ENCODE measurements at places on chromosomes 1 and 21.

DNA sequence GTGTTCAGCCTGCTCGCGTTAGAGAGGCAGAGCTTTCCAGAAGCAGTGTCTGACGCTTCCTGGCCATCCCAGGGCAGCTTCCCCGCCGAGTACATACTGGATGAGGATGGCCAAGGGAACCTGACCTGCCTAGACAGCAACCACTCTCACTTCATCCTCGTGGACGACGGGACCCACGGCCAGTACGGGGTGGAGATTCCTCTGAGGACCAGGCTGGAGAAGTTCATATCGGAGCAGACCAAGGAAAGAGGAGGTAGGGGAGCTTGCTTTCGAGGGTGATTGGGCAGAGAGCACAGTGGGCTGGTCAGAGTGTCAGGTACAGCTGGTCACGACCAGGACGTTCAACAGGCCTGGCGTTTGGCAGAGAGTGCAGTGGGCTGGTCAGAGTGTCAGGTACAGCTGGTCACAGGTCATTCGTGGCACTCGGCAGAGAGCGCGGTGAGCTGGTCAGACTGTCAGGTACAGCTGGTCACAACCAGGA lies 22.4 kb downstream of the TRPM2 start:
- DNase-seq, result no peak

- no peak for DNase-seq
Measured at GRCh38 chr1:244100704-244101453, 49.8 kb downstream of the ZBTB18 start.

DNA sequence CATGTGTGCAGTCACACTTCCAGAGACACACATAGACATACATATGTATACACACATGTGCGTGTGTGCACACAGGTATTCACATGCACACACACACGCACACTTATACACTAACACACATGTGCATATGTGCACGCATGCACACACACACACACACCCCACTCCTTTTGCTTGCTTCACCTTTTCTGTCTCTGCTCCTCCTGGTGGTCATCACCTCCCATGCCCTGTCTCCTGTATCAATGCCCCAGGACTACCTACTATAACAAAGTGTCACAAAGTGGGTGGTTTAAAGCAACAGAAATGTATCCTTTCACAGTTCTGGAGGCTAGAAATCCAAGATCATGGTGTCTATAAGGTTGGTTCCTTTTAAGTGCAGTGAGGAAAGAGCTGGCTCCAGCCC lies 27.4 kb downstream of the ETS2 start:
- DNase-seq, result no peak

DNA sequence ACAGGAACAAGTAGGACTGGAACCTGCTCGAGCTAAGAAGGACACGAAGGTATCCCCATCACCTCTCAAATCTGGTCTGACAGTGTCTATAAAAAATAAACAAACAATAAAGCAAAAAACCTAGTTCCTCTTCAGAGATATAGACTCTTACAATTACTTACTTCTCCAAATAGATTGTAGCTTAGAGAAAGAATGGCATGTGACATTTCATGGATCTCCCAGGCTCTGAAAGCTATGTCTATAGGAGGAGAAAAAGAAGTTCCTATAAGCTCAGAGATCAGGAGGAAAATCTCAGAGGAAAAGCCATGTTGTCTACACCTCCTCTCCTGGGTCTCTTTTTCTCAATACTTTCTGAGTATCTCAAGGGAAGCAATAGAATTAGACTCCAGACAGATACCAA lies 12.3 kb upstream of the OR10J5 start:
- no peak for DNase-seq

- DNase-seq, result no peak
Measured at GRCh38 chr21:37139902-37140301, 66.8 kb downstream of the TTC3 start.

DNA sequence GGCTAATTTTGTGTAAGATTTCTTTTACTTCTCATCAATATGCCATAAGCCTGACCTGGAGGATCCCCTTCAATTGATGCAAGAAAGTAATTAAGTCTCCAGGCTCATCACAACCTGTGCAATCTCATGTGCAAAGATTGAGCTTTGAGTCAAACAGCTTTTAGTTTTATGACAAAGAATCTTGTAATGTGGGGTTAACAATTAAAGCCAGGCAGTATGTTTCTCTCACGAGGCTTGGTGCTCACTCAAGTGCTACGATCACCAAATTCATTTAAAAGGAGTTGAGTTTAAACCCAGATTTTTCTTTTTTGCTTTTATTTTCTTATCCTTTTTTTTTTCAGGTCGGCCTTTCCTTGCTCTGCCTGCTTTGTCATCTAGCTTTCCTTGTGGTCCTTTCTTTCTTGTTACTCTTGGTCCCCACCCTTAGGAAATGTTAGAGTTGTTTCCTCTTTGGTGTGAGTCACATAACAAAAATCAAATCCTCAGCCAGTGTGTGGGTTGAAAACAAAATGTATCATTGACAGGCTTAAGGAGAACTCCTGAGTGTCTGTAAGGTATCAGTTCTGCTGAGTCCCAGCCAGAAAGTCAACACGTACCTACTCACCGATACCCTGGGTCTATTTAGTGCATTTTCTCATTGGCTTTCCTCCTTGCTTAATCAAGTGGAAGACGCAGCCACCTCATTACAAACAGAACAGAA lies 1037.2 kb downstream of the ADGRL2 start:
- DNase-seq, result no peak

- no peak for DNase-seq
Measured at GRCh38 chr1:8382608-8383505, 64.9 kb downstream of the SLC45A1 start.

- DNase-seq, result peak; percentile 42
Measured at GRCh38 chr1:192476802-192477298, 98.7 kb upstream of the RGS1 start.

- DNase-seq, result no peak
Measured at GRCh38 chr1:220338759-220339158, 66.5 kb upstream of the RAB3GAP2 start.

GRCh38 chr21:43331962-43332828 lies 94.7 kb downstream of the SIK1 start:
- no peak for DNase-seq

DNA sequence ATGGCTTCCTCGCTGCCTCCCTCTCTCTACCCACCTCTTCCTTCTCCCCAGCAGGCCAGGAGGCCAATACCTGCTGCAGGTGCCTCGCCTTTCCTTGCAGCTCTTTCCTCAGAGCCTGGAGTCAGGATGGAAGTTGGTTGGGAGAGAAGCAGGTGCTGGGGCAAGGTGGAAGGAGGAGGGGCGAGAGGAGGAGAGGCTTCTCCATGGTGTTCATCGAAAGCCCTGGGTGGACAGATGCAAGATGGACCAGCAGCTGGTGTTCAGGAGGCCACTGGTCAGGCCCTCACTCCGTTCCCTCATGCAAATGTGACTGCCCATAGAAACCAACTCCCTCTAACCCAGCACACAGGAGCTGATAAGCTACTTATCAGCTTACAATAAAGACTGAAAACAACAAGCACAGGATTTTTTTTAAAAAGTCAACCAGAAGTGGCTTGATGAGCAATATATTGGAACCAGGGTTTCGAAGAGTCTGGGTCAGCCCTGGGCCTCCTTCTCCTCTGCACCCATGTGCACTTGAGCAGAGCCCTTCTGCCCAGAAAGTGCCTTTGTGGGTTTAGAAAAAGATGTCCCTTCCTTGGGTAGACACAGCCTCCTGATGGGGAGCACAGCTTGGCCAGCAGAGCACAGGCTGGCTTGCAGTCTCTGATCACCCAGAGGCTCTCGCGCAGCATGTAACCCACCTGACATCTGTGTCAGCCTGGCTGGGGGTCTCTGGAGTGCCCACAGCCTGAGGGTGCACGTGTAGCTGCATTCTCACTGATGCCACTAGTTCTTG lies 16.6 kb upstream of the GSTM4 start:
- DNase-seq, result no peak

GRCh38 chr21:46189213-46189958 lies 5.1 kb upstream of the SPATC1L start:
- no peak for DNase-seq

DNA sequence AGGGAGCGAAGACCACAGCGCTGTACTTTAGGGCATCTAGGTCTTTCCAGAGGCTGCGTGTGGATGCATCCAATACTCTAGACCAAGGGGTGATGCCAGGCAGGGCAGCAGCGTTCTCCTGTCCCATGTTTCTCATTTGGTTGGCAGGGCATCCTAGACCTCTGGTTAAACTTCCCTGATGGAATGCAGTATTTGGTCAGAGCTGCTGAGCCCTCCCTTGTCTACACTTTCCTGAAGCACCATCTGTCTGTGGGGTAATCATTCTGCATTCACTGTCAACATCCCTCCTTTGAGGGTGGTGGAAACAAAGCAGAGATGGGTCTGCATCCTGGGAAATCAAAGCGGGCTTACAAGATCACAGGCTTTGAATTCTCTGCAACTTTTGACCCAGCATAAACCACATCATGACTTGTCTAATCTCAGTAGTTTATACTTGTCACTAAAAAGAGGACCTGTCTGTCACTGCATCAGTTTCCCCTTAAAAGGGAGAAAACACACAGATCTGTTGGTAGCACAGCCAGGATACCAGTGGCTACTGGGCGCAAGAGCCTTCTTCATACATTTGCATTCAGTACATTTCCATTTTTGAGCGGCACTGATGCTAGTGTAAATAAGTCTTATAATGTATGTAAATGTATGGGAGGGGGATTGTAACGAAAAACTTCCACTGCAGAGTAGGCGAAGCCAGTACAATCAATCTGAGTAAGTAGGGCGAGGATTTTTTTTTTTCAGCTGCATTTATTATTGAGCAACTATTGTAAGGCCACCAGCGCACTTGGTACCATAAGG lies 106.3 kb downstream of the GALNT2 start:
- no peak for DNase-seq

DNA sequence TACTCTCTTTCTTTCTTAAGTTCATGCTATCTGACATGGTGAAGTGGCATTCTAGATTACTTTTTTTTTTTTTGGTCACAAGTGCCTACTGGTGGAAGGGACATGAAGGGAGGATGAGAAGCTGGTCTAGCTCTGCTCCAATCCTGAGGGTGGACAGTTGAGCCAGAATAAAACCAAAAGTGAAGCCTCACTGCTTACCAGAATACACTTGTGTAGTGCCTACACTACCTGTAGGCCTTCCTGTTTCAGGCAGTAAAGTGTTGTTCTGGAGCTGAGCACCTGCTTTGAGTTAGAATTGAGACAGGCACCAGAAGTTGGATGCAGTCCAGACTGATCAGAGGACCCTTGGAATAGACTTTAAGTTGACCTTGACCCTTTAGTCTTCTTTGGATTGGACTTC lies 40.4 kb upstream of the APOBEC4 start:
- no peak for DNase-seq

GRCh38 chr1:211326528-211327345 lies at the start of gene TRAF5:
TSS of gene TRAF5 (plus strand) at chr1:211326833. CDS start at chr1:211353240, 26,407 bp downstream.
- no peak for DNase-seq

DNA sequence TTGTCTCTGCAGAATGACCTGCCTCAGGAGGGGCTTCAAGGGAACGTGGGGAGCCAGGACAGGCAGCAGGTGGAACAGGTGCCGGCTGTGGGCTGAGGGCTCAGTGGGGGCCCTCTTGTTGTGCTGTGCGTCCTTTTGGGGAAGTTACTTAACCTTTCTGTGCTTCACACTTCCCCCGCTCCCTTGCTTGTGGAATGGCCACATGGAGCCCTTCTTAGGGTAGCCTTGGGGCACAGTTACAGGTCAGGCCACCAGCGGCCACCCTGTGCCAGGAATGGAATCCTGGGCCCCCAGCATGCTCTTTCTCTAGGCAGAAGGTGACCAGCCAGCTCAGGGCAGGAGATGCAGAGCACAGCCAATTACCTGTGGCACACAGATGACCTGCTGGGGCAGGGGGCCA lies 2.6 kb downstream of the IKBKE start:
- DNase-seq, result no peak

- DNase-seq, result peak; percentile 69
Measured at GRCh38 chr1:25912076-25912831, 6.0 kb upstream of the STMN1 start.

DNA sequence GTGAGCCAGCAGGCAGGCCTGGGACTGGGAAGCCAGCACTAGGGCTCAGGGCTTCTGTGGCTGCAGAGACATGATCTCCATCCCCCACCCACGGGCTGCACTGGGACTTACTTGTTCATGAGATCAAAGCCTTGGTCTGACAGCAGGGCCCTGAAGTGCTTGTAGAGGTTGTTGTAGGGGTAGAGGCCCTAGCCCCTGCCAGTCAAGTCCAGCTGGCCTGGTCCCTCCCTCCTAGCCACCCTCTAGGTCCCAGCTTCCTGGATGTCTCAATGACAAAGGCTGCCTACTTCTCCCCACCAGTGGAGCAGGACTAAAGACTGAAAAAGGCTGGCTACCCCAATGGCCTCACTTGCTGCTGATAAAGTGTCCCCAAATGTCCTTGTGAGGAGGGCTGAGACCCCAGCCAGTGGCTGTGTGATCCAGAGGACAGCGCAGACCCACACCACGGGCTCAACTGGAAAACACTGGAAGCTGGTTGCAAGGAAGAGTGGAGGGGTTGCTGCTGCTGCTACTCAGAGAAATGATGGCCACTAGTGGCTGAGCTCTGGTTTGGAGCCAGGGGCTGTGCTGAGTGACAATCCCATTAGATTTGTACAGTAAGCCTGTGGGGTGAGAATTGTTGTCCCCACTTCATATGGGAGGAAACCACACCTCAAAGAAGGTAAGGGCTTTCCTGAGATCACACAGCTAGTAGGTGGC lies 1.4 kb downstream of the HTR1D start:
- DNase-seq, result no peak

DNA sequence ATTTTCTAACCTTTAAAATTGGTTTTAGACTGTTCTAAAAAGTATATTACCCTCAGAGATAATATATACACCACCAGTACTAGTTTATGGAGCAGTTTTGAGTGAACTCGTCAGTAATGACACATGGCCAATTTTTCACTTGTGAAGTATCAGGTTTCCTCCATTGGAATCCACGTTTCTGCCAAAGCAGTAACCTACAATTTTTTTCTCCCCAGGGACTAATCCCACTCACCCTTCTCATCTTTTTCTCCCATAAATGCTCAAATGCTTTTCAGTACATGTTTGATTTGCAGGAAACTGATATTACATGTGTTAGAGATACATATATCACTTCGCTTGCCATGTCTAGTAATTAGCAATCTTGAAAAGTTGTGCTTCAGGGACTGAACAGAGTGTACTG lies 94.1 kb downstream of the COL24A1 start:
- DNase-seq, result no peak

DNA sequence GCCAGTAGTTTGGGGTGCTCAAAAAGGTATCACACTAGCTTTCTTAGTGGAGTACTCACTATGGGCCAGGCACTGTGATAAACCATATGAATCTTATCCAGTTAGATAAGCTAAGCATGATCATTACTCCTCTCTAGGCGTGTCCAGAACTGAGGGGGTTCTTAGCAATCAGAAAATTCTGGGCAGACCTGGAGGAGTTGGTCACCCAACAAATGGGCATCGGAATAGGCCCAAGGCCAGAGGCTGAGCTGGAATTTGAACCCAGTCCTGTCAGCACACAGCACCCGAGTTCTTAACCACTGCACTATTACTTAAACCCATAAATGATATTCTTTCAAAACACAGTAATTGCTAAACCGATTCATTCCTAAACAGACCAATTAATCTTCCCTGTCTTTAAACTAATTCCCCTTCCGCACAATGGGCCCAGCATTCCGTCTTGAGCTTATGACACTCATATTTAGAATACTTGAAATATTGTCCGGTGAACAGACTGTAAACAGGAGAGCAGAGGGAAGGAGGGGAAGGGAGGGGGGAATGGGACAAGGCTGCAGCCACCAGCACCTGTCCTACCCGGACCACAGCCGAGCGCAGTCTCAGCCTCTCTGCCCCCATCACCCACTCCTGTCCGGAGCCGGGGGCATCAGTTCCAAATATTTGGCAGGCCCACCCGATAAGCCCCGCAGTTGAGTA lies 113.0 kb upstream of the GADD45A start:
- DNase-seq, result peak; percentile 55

- no peak for DNase-seq
Measured at GRCh38 chr1:228309326-228310067, 97.1 kb downstream of the TRIM11 start.
